ENCODE measurements at places on chromosomes 4 and X.

DNA sequence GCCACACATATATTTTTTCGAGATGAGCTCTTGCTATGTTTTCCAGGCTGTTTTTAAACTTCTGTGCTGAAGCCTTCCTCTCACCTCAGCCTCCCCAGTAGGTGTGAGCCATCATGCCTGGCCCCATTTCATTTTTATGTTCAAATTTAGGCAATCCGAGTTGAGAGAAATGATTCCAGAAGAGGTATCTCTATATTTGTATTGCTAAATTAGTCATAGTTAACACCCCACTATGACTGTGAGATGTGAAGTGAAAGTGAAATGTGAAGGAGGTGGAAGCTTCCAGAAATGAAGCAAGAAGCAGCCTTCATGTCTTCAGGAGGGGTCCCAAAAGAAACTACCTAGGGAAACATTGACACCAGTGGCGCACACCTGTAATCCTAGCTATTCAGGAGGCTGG lies 17.7 kb downstream of the APELA start:
- DNase-seq: no peak

DNA sequence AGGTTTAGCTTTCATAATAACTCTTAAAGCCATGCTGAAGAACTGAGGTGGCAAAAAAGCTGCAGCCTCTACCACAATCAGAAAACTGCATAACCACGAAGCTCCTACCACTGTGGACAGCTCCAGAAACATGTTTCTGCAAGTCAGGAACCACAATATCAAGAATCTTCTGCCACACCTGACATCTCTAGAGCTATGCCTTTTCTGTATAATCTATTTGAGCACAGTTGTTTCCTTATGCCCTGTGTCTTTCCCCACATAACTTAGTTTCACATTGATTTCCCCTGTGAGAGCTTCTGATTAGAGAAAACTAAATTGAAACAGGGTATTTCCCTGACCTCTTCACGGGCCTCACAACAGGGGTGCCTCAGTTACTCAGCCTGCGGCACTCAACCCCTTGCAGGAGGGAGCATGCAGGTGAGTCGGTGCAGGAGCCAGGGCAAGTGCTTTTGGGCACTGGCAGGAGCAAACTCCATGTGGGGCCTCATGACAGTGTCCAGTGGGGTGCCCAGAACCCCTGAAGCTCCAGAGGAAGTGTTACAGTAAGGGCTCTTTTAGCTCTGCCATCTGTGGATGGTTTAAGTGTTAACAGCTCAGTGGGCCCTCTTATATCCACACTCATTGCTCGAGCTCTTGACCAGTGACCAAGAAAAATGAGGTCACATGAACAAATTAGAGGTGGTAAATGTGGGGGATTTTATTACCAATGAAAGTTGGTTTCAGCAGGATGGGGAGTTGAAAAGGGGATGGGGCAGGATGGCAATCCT lies 132.8 kb upstream of the BMP3 start:
- no peak for DNase-seq

DNA sequence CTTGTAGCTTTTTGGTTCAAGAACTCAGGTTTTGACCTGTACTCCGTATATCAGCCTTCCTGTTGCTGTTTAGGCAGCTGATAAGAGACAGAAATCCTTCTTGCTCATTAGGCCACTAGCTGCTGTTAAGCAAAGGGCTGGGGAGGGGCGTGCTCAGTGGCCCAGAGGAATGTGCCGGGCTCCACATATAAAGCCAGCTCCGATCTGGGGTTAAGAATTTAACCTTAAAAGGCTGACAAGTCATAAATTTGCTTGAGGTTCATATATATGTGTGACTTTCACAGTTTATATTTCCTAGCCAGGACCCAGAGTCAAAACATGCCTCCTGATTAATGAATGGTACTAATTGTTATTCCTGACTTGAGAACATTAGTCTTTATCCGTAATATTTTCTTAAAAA lies 15.3 kb downstream of the GPC3 start:
- no peak for DNase-seq

GRCh38 chr4:133402616-133403015 lies 253.5 kb downstream of the PCDH10 start:
- DNase-seq: no peak

GRCh38 chrX:88604433-88605221 lies 142.4 kb upstream of the CPXCR1 start:
- DNase-seq: no peak

- no peak for DNase-seq
Observed at GRCh38 chr4:83862471-83862870, 326.6 kb downstream of the GPAT3 start.

DNA sequence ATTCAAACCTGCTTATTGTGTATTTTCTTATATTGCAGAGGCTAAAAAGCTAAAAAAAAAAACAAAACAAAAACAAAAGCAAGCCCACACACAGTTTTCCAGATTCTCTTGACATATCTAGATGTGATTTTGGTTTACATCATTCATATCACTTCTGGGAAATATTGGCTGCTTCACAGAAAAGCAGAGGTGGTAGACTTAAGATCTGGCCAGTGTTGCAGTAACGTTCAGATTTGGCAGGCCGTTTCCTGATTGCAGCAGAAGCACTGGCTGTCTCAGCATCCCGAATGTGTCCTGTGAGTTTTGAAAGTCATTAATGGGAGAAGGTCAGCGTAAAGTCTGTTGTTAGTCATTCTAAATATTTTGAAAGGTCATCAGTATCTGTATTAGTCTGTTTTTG lies 2062.0 kb downstream of the ARAP2 start:
- no peak for DNase-seq

GRCh38 chr4:184217634-184218033 lies at the start of gene ENPP6:
Gene ENPP6 (minus strand): TSS chr4:184217873. CDS start chr4:184217819, 54 bp downstream.
- DNase-seq: no peak

GRCh38 chr4:4662230-4662629 lies 120.4 kb upstream of the STX18 start:
- DNase-seq: no peak

- DNase-seq: no peak
Observed at GRCh38 chr4:93414041-93414550, 414.5 kb upstream of the ATOH1 start.

Data from D721Med (cell line).